ENCODE measurements at places on chromosomes 13 and 19. TPM values are rescaled to one million over a fixed set of nuclear protein-coding genes. Genes with fewer than 3 reads are reported as not detected.

Gene KLK3
- total RNA-seq = not detected

- no peak for DNase-seq
Measured at GRCh38 chr19:55193481-55193880, 13.4 kb upstream of the SYT5 start.

DNA sequence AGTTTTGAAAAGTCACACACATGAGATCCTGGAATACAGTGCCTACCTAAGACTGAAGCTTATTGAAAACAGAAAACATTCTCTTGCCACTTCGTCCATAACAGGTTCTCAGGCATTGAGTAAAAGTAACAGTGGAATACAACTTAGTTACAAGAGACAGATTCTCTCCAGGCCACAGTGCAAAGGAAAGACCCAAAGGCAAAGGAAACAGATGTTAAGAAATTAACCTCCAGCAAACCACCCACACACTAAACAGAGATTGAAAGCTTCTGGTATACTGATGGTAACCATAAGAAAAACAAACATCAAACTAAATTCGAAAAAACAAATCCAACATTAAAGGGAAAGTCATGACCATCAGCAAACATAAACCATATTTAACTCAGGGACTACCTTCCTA is 914.7 kb downstream of the SLITRK5 start:
- DNase-seq = no peak

GRCh38 chr13:21670006-21670882 is 629 bp upstream of the FGF9 start:
- peak; percentile 87 for DNase-seq

DNA sequence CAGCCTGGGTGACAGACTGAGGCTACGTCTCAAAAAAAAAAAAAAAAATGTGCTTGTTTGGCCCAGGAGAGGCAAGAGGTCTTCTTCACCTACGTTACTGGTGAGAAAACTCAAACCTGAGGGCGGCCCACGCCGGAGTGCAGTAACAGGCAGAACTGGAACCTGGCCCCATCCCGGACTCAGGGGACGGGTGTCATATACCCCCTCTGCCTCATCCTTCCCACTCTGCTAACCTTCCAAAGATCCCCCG is 414 bp upstream of the ADAT3 start:
- DNase-seq = no peak

Gene FUT2
- total RNA-seq = 0.09 TPM

Gene DACT3
- total RNA-seq = 2.2 TPM
